ENCODE measurements at places on chromosomes 11 and 22.

- DNase-seq, result no peak
Measured at GRCh38 chr22:17083811-17084441, 874 bp upstream of the IL17RA start.

DNA sequence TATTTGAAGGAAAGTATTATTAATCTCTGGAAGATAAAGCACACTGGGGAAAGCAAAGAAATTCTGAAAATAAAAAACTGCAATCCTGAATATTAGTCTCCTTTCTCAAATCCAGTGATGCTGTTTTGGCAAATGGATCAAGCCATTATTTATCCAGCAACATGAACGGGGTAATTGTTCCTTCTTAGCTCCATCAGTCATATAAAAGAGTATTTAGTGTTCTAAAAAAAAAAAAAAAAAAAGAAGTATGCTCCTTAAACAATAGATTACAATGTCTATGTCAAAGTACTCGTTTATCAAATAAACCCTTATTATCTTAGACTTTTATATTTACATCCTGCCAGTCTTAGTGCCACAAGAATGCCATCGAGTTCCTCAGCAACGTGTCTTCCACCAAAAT is 1.3 kb downstream of the RDX start:
- no peak for DNase-seq

GRCh38 chr22:43895986-43896645 is 4.3 kb upstream of the PNPLA5 start:
- no peak for DNase-seq

- no peak for DNase-seq
Measured at GRCh38 chr11:8532475-8532874, 61.6 kb downstream of the STK33 start.

- DNase-seq, result no peak
Measured at GRCh38 chr11:70556884-70557741, 158.8 kb downstream of the CTTN start.

GRCh38 chr11:78954696-78955095 is 380.0 kb upstream of the NARS2 start:
- DNase-seq, result no peak
